Activated T-helper 1 cell treated with anti-CD3 and anti-CD28 coated beads, Interleukin-2, amount 50 U/mL, for 16 hours (primary cell): ENCODE measurements at places on chromosomes 7 and 10.
A peak's percentile ranks its signal among the peaks of the same experiment; 100 is the strongest.

DNA sequence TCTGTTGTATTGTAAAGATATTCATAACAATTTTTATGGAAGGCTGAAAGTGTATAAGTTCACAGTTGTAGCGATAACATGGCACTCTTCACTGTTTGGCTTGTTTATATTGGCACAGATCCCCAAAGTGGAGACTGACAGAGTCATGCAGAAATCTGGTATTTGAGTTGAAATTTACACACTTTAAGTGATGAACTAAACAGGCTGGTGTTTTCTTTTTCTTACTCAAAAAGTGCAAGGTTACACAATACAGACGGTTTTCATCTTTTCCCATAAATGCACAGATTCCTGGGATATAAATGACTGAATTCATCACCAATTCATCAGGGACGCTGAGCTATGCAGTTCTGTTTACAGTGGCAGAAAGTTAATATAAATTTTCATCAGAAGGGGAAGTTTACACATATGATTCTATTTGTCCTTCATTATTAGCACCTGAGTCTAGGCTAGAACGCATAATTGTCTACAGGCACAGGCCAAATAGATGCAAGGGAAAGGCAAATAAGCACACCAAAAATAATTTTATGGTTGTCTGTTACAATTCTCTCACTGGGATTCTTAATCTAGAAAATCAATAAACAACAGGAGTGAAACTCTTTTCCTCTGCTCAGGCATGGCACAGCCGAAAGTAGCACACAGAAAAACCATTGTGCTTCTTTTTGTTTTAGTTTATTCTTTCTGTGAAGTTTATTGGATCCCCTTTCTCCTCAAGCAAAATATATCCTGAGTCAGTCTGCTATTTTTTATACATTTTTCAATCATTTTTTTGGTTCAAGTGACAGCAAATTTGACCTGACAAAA is 88.0 kb downstream of the FOXP2 start:
- no peak for DNase-seq

- no peak for DNase-seq
Measured at GRCh38 chr7:129298268-129298893, 73.6 kb downstream of the AHCYL2 start.

DNA sequence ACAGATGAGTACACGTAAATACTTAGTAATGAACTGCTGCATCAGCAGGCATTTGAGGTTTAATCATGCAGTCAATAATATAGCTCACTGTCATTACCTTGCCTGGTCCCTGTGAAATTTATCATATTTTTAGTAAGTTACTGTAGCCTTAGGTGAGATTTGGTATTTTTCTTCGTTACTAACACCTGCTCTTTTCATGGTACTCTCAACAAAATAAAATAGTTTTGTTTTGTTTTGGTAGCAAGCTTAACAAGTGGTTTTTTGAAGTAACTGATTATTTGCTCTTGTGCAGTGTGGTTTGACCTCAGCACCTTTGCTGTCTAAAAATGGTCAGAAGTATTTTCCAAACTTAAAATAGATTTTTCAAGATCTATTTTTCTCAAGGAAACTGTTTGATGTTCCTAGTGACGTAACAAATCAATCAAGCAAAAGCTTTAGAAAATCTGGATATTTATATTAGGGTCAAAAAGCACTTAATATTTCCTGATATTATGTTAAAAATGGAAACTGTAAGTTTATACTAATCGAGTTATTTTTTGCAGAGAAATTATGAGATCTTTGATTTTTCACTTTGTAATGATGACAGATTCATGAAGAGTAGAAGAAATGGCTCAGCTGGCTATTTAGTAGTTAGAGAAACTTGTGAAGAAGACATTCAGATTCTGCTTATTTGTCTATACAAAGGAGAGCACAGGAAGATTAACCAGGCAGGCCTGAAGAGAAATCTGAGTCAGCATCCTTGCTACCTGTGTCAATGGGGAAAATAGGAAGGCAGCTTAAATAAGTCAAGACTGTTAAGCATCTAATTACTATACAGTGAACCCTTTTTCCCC is 21.0 kb upstream of the RPA3 start:
- DNase-seq = no peak

GRCh38 chr7:19939746-19940145 is 166.3 kb upstream of the TMEM196 start:
- no peak for DNase-seq

- no peak for DNase-seq
Measured at GRCh38 chr7:139099172-139099947, 10.2 kb downstream of the ZC3HAV1 start.

DNA sequence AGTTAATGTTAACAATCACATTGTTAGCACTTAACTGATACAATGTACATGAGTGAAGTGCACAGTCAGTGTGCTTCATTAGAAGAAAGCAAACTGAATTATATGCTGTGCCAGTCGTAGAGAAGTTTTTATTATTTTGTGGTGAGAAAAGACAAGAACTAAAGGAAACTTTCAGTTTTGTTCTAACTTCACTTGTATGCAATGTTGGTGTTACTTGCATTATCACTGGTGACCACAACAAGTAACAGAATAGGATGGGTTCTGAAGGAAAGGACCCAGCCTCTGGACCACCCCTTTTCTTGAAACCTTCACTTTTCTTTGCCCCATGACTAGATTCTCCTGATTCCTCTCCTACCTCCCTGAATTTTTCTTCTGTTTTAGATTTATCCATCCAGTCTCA is 123.3 kb upstream of the GAD2 start:
- DNase-seq = no peak

DNA sequence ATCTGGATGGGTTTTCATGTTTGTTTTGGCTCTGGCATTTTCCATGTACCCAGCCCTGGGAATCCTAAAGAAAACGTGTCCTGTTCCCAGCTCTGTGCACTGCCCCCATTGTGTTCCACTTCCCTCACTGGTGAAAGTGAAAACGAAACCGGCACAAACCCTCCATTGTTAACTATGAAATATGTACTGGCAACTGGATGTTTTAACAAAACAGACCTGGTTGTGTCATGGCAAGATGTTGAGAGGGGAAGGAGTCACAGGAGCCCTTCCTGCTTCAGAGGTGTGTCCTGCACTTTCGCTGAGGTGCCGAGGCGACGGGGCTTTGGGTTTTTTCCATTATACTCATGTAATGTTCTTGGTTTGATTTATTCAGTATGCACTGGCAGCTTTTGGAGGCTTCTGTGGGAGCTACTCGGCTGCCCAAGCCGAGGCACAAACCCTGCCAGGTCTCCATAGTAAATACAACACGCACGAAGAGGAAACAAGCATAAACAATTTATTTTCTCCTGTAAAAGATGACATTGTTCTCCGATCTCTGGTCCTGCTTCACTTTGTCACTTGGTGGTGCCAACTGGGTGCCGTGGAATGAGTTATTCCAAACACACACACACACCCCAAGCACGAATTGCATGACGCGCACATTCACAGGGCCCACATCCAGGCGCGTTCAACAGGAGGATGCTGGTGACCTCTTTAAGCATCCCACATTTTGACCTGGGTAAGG is 118.2 kb downstream of the CDK6 start:
- no peak for DNase-seq

GRCh38 chr7:157337316-157338149 is 729 bp downstream of the DNAJB6 start:
- peak; percentile 33 for DNase-seq

- DNase-seq = no peak
Measured at GRCh38 chr7:132154248-132154647, 422.0 kb downstream of the PLXNA4 start.

DNA sequence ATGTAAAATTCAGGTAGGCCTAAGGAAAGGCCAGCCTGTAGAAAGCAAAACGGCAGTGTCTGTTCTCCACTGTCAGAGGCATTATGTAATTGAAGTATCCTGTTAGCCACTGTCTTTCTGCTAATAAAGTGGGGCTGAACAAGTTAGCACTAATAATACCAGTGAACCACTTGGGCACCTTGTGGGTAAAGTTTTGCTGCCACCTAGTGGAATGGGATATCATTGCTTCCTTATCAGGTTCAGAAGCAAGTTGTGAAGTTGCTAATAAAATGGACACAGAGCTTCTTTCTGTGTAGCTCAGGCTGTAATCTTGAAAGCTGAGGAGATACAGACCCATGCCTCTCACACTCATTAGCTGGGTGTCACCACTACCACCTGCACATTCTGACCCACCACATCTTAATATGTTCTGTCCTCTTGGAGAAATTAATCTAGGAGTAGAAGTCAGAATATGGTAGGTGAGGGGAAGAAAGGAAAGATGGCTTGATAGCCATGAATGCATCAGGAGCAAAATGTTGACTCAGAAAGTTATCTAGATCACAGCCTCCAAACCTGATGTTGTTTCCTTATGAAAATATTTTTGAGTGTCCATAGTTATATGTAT is 175.1 kb downstream of the SEPTIN7 start:
- peak; percentile 17 for DNase-seq

DNA sequence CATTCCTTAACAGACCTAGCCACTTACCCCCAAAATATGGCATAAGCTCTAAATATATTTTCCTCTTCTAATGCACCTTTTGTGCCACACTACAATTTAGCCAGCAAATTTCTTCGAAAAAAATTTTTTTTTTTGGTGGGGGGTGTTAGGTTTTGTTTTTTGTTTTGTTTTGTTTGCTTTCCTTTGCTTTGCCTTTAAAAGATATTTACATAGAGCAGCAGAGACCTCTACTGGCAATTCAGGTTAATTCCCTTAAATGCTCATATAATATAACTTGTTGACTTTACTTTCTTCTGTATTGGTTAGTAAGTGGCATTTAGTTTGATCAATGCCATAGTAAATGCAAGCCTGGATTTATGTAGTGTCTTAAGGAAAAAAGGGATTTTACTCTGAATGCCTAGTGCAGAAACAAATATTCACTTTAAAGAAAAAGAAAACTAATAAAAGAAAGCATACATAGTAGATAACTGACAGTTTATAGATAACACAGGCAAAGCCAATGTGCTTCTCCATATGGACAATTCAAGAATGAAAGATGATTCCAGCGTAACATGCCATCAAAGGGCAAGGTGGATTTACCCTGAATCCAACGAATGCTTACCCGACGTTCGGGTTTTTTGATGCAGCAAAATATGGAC is 1250.6 kb downstream of the GATA3 start:
- no peak for DNase-seq

GRCh38 chr7:134114992-134115391 is 12.1 kb upstream of the LRGUK start:
- DNase-seq = no peak

DNA sequence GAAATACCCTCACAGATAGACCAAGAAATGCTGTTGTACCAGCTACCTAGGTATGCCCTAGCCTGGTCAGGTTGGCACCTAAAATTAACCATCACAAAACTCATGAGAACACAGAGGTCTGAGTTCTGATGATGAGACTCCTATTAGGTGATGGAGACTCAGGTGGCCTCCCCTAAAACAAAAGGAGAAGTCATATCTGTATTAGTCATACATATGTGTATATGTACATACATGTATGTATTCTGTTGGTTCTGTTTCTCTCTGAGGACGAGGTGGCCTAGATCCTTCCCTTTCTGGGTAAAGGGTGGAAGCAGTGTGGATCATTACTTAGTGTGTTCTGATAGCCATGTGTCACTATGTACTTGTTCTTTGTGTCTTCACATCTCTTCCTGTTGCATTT is 207.2 kb upstream of the PRSS1 start:
- no peak for DNase-seq

- DNase-seq = no peak
Measured at GRCh38 chr7:9242636-9243035, 809.2 kb downstream of the NXPH1 start.

DNA sequence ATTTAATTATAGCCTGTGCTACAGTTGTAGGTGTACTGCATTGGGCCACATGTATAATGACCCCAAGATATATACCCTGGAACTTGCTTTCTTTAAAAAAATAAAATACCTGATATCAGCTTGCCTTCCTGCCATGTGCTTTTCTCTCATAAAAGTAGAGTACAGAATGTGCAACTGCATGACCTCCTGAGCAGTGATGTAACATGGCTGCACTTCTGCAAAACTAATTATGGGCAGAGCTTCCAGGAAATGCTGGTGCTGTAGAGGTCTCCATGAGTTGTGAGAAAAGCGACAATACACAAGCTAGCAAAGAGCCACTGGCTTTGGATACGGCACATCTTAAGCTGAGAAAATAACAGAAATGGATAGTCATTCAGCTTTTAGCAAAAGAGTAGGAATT is 6.5 kb upstream of the ERLIN1 start:
- DNase-seq = no peak
